Hepatocyte (in vitro differentiated cells): ENCODE measurements at places on chromosomes 5 and 9. TPM values are rescaled to one million over a fixed set of nuclear protein-coding genes. Genes with fewer than 3 reads are reported as not detected.

DNA sequence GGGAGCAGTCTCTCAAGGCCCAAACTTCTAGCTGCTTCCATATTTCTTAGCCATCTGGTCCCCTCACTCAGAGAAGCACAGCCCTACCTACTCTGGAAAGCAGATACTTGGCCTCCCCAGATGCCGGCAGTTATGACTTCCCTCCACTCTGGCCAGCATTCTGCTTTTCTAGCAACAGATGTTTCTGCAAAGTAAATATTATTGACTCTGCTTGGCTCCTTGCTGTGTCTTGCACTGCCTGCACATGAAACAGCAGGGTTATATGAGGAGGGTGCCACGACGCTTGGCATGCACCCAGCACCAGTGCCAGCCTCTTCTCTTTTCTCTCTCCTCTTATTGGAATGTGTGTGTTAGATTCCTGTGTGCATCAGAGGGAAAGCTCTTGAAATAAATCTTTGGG is 99.7 kb downstream of the ARHGAP26 start:
- no peak for DNase-seq

DNA sequence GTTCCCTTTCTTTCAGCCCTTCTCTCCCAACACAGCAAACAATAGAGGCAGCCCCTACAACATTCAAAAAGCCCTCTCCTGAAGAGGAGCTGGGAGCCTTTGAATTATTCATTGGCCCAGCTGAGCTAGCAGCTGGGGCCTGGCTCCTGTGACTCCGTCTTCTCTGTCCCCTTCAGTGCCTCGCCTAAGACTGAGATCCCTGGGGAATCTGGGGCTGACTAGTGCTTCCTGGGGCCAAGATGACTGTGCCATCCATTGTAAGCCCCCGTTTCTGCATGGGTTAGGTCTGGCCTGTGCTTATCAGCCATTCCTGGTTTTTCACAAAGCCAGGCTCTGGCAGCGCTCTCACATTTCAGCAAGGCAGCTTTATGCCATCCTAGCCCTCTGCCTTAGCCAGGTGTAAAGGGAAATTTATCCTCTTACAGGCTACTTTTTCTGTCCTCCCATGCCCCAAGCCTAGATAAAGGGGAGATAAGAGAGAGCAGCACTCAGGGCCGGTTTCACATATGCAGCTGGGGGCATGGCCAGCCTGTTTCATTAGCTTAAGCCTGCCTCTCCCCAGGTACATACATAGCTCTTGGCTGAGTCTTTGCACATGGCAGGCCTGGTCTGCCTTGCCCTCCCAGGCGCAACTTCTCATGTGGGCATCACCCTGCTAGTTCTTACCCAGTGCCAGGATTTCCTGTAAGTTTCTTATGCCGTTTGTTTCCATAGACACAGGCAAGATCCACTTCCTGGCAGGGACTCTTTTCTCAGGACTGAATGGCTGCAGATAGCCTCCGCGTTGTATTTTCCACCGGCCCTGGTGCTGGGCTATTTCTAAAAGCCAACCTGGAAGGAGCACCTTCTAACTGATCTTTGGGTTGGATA is 15.8 kb downstream of the PTPA start:
- no peak for DNase-seq

GRCh38 chr5:77175231-77175630 is 35.2 kb upstream of the PDE8B start:
- DNase-seq, result no peak

DNA sequence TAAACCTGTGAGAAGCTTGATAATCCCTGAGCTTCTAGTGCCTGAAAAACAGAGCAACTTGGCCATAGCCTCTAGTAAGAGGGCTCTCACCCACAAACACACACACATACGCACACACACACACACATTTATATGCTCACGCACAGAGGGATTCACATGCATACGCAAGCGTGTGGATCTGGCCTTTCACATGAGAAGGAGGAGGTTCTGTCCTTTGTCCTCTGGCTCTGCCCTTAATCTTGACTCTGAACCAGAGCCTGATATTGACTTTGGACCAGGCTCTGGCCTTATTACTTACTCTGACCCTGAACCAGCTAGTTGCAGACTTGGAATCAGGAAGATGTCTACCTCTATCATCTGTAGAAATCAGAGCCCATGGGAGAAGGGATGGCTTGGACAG is 10.0 kb upstream of the P4HA2 start:
- no peak for DNase-seq

DNA sequence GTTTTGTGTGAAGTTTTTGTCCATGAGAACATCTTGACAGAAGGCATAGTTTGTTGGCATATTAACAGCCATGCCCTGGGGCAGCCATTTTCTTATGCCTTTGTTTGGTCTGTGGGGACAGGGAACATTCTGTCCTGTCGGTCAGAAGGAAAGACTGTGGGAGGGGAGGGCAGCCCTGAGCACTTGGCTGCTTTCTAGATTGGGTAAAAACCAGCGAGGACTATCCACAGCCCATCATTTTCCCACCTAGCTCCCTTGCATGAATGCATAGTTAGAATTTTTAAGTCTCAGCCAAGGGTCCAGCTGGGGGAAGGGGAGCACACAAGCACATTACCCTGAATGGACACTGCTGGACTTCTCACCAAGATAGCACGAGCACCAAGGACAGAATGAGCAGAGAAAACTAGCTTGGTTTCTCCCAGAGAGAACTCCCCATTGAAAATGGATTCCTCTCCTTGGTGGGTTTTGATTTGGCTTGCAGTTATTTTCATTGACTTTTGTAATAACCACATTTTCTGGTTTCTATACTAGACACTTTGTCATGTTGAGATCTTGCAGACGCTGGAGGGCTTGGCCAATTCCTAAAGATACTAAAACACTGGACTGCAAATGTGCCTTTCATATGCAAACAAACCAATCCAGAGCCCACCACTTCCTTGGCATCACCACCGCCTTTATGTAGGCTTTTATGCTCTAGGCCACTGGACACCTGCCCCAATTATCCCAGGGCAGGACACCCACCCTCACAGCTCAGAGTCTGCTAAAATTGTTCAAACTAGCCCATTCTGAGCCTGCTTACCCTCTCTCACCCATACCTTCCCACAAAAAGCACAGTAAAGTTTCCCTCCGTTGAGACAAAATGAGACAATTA is 129.9 kb downstream of the BOD1 start:
- DNase-seq, result no peak

- no peak for DNase-seq
Observed at GRCh38 chr5:10235350-10235749, 14.3 kb downstream of the ATPSCKMT start.

- DNase-seq, result no peak
Observed at GRCh38 chr5:86075139-86075538, 542.6 kb upstream of the COX7C start.

DNA sequence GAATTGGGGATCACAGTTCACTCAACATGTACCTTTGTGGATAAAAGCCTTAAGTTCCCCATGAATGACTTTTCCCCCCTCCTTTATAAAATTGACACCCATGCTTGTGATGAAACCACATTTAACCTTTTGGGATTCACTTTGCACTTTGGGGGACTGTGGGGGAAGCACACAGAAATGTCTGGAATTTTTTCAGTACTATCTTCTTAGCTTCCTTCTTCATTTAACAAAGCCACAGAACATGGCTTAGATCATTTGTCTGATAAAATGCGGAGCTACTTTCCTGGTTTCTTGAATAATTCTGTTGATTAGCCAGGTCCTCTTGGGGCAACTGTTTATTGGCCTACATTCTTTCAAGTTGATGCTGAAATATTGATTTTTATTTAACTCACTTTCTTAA is 29.9 kb downstream of the TNFSF15 start:
- DNase-seq, result no peak

DNA sequence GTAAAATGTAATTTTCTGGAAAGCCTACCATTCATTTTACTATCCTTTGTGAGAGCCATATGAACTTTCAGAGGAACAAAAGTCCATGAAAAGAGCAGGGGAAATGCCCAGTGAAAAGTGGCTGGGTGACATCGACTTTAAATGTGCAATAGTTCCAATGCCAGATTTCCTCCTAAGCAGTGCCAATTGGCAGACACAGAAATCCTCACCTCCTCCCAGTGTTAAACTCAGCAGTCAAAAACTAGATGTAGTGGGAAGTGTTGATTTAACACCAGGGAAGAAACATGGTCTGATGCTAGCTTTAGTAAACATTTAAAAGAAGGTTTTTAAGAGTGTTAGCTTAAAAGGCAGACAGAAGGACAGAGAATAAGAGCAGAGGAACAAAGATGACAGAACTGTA is 2055.2 kb downstream of the MAT2B start:
- DNase-seq, result no peak

- peak; percentile 65 for DNase-seq
Observed at GRCh38 chr5:172837640-172838039, 3.6 kb downstream of the ERGIC1 start.

DNA sequence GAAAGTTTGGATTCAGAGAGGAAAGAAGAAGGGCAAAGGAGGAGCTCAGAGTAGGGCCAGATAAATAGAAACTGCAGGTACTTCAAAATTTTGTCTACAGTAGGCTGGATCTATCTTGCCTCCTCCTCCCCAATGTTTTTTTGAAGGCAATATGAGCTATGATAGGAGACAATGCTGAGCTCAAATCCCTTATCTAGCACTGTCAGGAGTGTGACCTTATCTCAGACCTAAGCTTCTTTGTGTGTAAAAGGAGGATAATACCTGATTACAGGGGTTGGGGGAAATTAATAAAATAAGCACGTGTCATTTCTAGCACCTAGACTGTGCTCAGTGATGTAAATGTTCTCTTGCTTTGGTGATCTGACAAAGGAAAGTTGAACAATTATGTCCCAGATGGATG is 137.8 kb upstream of the CD180 start:
- no peak for DNase-seq

GRCh38 chr5:78606241-78606640 is 42.3 kb downstream of the LHFPL2 start:
- DNase-seq, result no peak

GRCh38 chr5:37660319-37660718 is 179.5 kb downstream of the GDNF start:
- no peak for DNase-seq

DNA sequence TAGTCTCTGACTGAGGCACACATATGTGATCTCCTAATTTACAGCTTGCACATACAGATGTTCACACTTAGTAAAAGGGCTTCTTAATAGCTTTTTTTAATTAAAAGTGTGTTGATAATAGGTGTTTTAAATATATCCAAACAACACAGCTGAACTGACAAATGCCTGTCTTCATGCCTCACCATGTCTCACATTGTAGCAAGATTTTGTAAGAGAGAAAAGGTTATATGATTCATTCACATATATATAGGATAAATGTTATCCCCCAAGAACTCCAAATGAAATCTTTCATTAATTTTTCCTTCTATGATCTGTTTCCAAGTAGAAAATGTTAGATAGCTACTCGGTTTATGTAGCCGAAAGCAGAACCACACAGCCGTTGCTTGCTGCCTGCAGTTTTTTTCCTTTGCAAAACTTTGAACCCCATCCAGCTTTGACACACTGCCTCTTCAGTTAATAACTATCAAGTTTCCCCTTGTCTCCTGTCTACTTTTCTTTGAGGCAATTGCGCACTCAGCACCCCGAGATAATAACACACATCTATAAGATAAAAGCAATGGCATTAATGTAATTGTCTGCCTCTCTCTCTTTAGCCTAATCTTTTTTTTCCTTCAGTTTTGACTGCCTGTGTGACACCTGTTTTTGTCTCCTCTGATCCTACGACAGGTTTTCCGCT is 299.2 kb downstream of the BNC2 start:
- no peak for DNase-seq

DNA sequence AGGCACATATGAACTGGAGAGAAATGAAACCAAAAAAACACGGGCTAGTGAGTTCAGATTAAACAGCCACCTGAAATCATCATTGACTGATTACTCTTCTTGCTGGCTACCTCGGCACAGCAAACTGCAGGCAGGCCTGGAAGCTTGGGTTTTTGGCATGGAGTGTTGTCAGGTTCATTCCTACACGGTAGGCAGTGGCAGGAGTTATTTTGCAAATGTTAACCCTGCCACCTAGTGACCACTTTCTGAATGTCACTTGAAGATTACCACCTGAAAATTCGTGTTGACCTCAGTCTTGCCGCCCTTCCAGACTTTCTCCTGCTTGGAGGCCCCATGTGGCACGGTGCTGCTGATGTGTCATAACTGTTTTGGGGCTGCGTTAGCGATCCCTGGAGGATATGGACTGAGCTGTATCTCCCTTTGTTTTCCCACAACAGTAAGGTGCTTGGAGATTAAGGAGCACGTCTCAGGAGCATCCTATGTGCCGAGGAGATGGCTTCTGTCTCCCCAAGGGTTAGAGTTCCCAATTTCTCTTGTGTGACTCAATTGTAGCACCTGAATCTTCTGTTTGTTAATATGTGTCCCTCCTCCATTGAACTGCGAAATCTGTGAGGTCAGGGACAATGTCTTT is 12.7 kb upstream of the CD180 start:
- DNase-seq, result peak; percentile 86

DNA sequence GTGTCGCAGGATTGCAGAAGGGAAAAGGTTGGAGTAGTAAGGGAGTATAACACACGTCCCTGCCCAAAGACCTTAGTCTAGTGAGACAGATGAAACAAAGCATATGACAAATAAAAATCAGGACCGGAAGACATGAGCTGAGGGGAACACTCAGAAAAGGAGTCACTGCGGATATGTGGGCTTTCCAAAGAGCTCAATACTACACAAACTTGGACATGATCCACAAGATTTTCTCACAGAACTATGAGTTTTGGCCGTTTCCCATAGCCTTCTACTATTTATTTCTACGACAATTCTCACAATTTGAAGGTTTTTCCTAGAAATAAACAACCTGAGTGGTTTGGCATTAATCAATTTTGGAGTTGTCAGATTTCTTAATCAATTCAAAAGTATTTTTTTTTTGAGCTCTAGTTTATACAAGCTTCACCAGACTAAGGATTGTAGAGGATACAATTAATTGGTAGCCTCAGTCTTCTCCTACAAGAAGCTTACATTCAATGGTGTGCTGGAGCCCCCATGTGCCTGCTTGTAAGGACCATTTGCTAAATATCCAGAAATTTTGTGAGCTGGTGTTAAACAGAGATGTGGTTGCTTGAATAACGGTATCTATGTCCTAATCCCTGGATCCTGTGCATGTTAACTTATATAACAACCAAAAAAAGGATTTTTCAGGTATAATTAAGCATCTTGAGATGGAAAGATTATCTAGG is 91.4 kb downstream of the ADAMTS12 start:
- no peak for DNase-seq

- DNase-seq, result no peak
Observed at GRCh38 chr9:93750045-93750444, 173.7 kb downstream of the PHF2 start.

GRCh38 chr9:124274226-124274625 is 16.5 kb downstream of the NEK6 start:
- DNase-seq, result no peak

STPG3 gene
- total RNA-seq, result not detected in 2 replicates

MRRF gene
- total RNA-seq, result 32.9 and 33.2 TPM in 2 replicates

ARID3C gene
- total RNA-seq, result 0.27 TPM in 1 of 2 replicates, not detected in the other

IFNA21 gene
- total RNA-seq, result not detected in 2 replicates

IL3 gene
- total RNA-seq, result 0.37 TPM in 1 of 2 replicates, not detected in the other

ZSWIM6 gene
- total RNA-seq, result 12.7 and 13.0 TPM in 2 replicates

PRSS3 gene
- total RNA-seq, result 3.5 TPM in 1 of 2 replicates, not detected in the other

SPINK13 gene
- total RNA-seq, result not detected in 2 replicates

OLFML2A gene
- total RNA-seq, result 2.6 and 3.4 TPM in 2 replicates

CORO2A gene
- total RNA-seq, result 24.6 and 27.1 TPM in 2 replicates

SPINK6 gene
- not detected in 2 replicates for total RNA-seq

PCDHB10 gene
- 2.4 and 3.1 TPM in 2 replicates for total RNA-seq
